Activated T-cell treated with anti-CD3 and anti-CD28 coated beads, Interleukin-2, amount 50 U/mL, for 1 hour (primary cell): ENCODE measurements at places on chromosomes 3 and 15.
A peak's percentile ranks its signal among the peaks of the same experiment; 100 is the strongest.

GRCh38 chr3:139239550-139239949 is 104.3 kb upstream of the MRPS22 start:
- no peak for DNase-seq

GRCh38 chr15:75551091-75551490 is 28.0 kb downstream of the PTPN9 start:
- DNase-seq: no peak

DNA sequence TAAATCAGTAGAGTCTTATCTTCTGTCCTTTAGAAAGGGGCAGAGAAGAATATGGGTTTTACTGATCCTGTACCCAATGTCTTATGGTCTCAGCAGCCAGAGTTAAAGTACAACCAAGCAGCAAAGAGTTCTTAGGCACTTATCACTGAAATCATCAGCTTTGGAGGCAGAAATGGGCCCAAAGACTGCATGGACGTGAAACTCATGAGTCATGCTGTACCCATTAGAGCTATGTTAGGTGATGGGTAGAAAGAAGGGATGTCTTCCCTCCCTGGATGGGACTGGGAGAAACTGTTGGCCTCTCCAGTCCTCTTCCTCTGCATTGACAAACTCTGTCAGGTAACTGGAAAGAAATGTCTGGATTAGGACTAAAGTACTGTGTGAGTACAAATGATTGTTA is 63.4 kb downstream of the EOMES start:
- no peak for DNase-seq

DNA sequence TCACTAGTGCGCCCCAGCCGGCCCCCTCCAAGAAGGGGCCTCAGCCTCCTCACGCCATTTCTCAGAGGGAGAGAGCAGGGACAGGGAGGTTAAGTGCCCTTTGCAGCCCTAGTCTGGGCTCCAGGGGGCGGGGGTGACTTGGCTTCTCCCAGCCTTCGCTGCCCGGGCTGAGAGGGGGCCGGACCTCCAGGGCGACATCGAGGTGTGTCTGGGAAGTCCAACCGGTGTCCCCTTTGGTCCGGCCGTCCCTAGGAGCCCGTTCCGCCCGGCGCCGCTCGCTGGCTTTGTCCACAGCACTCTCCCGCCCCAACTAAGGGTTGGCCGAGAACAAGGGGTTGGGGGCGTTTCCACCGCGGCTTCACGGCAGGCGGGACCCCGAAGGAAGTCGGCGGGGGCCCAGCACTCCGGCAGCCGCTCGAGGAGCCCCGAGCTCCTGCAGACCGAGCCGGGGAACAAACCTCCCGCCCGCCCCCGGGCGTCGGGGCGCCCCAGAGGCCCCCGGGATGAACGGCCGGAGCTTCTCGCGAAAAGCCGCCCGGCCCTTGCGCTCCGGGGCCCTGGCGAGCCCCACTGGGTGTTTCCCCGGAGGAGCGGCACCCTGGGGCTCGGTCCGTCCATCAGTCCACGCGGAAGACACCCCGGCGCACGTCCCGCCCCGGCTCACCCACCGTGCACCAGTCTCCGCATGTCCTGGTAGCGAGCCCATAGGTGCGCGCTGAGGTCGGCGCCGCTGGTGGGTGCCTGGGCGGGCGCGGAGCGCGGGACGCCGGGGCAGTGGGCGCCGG is 627 bp downstream of the NT5DC2 start:
- DNase-seq: peak; percentile 47

DNA sequence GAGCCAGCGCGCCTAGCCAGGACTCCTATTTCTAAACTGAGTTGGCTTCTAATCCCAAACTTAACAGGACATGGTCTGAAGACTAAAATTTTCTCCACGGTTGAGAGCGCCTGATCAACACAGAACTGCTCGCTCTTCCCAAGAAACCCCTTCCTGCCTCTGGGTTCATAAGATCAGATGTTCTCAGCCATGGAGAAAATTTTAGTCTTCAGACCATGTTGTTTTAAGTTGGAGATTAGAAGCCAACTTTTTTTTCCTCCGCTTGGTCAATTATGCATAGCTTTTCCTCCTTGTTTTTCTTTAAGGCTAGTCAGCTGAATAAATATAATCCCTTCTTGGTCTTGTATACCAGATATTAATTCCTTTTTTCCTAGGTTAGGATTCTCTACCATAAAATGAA is 356.6 kb upstream of the ADAMTS9 start:
- DNase-seq: no peak

GRCh38 chr3:64063207-64063982 is 40.1 kb upstream of the PSMD6 start:
- no peak for DNase-seq

DNA sequence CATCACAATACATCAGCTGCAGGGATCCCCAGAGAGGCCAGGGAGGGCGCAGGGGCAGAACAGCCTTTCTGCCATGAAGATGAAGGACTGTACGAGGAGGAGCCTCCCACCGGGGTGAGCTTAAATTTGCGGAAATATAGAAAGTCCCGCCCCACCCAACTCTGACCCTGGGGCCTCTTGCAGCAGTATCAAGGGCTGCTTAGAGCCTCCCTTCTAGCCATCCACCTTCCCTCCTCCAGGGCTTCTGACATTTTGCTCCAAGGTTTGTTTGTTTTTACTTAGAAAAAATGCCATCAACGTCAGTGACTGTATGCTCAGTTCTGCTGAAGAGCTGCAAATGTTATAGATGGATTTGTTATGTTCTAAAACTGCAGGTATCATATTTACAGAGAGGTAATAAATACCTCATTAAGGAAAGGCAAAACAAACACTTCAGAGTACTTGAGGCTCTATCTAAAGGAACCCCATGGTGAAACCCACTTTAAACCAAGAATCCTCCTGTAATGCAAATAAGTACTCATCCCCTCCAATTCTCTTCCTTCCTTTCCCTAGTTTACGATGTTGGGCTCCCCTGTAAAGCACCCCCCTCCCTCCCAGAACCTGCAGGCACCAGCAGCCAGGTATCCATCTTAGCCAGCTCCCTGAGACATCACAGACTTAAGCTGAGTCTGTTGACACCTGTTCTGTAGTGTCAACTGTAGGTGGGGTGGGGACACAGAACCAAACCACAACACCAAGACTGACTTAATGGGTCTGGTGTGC is 30.5 kb downstream of the RFTN1 start:
- DNase-seq: peak; percentile 33

DNA sequence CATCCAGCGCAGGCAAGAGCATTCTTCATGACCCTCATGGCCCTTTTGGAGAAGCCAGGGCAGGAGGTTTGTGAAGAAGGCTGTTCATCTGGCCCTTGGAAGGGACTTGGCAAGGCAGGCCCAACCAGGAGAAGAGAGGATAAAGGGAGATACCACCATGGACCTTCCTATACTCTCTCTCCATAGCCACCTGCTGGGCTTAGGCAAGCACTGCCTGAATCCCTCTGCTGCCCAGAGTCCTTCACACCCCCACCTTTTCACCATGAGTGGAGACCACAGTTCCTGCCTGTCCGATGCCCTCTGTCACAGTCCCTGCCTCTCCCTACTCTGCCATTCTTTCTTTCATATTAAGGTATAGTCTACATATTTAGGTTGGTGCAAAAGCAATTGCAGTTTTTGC is 10.6 kb upstream of the SFMBT1 start:
- DNase-seq: no peak

GRCh38 chr15:90611157-90611556 is 81.4 kb downstream of the CRTC3 start:
- DNase-seq: no peak

GRCh38 chr15:65101411-65101890 is 13.5 kb downstream of the UBAP1L start:
- DNase-seq: peak; percentile 56

DNA sequence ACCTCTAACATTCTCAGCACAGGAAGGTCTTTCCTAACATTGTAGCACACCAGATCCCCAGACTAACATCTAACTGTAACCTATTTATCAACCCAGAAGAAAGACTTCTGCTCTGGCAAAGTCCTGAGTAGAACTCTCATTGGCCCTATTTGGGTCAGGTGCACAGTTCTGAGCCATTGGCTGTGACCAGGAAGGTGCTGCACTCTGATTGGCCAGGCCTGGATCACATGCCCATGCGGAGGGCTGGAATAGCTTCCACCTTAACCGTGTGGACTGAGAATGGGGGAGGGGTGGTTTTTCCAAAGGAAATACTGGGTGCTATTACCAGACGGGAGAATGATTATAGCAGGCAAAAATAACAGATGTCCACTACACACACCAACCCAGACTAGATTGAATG is 11.5 kb downstream of the FEZF2 start:
- DNase-seq: no peak

GRCh38 chr15:67120839-67121643 is 55.6 kb downstream of the SMAD3 start:
- peak; percentile 87 for DNase-seq

DNA sequence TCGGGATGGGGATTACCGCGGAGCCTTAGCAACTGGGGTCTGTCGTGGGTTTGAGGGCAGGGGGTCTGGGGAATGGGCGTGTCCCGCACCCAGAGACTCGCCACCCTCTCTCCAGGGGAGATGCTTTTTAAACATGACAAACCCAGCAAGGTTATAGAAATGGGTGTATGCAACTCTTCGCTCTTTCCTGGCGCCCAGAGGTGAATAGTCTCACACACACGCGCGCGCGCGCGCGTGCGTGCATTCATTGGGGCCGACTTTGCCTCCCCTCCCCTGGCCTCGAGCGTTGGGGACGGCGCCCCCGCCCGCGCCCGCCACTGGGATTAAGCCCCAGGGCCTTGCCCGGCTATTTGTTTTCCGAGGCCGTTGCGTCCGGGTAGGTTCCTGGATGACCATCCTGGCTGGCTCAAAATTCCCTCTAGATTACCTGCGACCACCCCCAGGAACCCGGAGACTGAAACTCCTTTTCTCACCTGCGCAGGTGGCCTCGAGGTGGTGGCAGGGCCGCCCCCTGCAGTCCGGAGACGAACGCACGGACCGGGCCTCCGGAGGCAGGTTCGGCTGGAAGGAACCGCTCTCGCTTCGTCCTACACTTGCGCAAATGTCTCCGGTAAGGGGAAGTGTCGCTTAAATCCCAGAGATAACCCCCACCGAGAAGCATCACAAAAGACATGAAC is 777 bp downstream of the GPR160 start:
- peak; percentile 59 for DNase-seq

- DNase-seq: no peak
These were observed 247.2 kb downstream of the SLC9A9 start for GRCh38 chr3:143600756-143601718.

DNA sequence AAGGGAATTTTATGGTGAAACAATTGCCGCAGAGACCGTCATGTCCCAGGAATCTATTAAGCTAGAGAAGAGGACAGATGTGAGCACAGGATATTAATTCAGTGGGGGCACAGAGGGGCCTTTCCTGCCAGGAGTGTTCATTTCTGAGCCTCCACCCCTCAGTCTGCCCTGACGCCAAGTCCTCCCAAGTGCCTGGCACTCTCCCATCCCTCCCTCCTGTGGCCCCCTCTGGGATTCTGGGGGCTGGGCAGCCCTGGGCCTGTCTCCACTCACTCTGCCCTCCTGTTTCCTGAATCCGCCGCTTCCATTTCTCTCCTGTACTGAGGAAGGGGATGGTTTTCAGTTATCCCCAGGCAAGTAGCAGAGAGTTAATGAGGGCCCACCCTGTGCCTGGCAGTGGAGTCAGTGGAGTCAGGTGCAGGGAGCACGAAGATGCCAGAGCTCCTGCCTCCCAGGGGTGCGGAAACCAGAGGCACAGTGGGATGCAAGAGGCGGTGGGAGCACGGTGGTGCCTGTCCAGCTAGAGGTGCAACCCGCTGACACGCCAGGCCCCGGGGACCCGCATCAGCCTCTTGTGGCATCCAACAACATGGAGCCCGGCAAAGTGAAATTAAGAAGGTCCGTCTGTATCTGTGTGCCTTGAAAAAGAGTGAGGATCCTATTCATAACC is 212.5 kb downstream of the XXYLT1 start:
- no peak for DNase-seq

- no peak for DNase-seq
These were observed 16.0 kb upstream of the NPAP1 start for GRCh38 chr15:24659622-24660021.

DNA sequence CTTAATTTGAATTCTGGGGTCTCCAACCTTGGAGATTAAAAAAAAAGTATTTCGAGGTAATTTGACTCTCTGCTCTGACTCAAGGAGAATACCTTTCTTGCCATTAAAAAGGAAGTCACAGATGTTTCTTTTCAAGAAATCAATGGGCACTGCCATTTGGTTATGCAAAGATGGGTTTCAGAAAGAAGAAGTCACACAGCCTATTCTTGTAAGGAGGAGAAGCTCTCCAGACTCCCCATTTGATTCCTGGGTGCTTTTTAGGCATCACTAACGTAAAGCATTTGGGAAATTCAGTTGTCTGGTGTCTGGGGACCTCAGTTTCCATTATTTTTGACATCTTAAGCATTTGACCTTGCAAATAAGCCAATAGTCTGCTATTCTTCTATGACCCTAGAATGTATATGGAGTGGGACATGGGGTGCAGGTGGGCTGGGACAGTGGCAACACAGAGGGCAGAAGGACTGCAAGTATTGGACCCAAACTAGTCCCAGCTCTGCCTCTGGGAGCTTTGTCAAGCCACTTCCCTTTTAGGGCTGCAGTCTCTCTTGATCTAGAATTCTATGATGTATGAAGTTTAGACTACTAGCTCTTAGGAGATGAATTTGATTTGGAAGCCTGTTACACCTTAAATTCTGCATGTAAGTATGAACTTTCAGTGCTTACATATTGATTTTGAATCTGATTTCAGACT is 27.8 kb downstream of the IL5RA start:
- no peak for DNase-seq

DNA sequence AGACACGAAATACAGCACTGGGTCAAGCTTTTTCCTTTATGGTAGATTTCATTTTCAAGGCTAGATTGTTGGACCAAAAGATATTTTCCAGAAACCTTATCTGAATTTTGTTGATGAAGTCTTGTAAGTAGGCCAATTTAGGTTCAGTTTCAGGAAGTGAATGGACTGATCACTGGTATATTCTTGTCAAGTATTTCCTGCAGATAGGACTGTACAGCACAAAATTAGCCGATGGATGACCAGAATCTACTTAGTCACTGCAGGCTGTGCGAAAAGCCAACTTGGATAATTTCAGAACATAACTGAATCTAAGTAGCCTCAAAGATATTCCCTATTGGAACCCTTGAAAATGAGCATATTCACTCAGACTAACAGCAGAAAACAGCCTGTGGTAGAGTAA is 206.5 kb downstream of the NR1D2 start:
- DNase-seq: no peak

GRCh38 chr3:134802428-134803050 is 7.5 kb downstream of the EPHB1 start:
- DNase-seq: no peak

DNA sequence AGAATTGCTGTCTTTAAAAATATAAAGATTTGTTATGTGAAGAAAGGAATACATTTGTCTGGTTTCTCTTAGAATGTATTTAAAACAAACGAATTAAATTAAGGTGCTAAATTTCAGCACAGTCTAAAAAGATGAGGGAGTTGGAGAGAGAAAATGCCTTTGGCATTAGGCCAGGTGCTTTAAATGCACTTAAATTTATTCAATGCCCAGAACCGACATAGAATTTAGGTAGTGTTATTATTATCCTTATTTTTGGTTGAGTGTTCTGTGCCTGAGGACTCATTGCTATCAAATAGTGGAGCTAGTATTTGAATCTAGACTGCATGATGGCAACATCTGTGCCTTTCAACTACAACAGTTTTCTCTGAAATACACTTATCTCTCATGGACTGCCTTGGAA is 287.5 kb downstream of the RBMS3 start:
- no peak for DNase-seq

- peak; percentile 49 for DNase-seq
These were observed 557 bp downstream of the TFG start for GRCh38 chr3:100709842-100710260.

GRCh38 chr3:117117188-117117936 is 407.8 kb downstream of the TUSC7 start:
- DNase-seq: no peak

- DNase-seq: no peak
These were observed 182.6 kb downstream of the STAC start for GRCh38 chr3:36562945-36563344.

GRCh38 chr15:75206006-75206405 is 4.3 kb downstream of the C15orf39 start:
- DNase-seq: no peak
